Putamen (tissue), 1 donor: ENCODE measurements at places on chromosomes 16 and 17.

DNA sequence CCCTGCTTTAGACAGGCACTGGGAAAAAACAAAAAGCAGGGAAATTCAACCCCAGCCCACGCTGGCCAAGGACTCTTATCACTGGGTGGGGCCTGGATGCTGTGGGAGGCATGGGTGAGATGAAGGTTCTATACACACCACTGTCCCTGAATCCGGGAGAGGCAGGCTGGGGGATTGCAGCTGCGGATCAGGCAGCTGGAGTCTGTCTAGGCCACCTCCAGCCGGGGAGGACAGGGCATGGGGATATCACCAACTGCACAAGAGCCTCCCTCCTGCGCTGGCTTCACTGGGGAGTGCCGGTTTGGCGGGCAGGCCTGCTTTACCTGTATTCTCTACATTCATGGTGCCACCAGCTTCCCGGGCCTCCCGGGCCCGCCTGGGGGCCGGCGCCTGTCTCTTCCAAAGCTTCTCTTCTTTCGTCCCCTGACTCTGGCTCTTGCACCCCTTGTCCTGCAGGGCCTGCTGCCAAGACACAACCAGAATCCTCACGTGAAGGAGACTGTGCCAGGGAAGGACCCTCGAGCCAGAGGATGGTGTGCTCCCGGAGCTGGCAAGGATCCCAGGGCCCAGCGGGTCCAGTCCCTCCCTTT lies 13.9 kb downstream of the KIFC3 start:
- no peak for DNase-seq

- DNase-seq: peak; percentile 66
Measured at GRCh38 chr16:75789237-75789636, 62.9 kb upstream of the CPHXL start.

DNA sequence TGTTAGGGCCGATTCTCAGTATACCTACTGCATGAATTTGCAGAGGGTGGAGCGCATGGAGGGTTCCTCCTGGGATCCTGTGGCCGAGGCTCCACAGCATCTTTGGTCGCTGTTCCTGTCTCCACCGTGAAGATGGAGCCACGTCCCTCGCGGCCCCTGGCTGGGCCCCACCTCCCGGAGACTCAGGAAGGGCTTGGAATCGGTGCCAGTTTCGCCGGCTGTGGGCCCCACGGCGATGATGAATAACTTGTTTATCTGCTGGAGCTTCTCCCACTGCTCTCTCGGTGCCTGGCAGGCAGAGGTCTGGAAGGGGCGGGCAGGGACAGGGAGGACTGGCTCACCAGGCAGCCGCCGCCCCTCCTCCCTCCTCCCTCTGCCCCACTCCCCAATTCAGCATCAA lies 8.1 kb downstream of the SLC5A11 start:
- DNase-seq: peak; percentile 87

GRCh38 chr17:1726626-1727257 lies 2.2 kb downstream of the WDR81 start:
- no peak for DNase-seq
